ENCODE measurements at places on chromosomes 13 and 19. TPM values are rescaled to one million over a fixed set of nuclear protein-coding genes. Genes with fewer than 3 reads are reported as not detected.

DNA sequence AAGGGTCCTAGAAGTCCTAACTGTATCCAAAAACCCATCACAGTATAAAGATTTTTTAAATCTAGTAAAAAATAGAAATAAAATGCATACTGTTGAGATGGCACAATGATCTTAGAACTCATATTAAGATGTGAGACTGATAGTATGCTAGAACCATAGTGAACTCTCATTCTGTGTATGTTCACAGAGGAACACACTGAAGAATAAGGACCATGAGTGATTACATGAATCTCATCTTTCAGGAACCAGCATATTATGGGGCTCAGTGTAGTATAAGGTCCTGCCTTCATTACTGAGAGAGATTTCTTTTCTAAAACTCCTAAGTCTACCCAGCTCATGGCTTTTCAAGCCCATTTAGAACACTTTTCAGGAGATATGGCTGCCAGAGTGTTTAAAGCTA is 59.8 kb upstream of the RFC3 start:
- no peaks in the 10 kb centered on the region for H3K4me1 ChIP-seq
- H3K36me3 ChIP-seq, result no peaks in the 10 kb centered on the region
- no peak overlapping the region for H3K4me3 ChIP-seq
- DNase-seq, result no peak
- H3K27me3 ChIP-seq, result no peaks in the 10 kb centered on the region
- H3K27ac ChIP-seq, result no peak overlapping the region

DNA sequence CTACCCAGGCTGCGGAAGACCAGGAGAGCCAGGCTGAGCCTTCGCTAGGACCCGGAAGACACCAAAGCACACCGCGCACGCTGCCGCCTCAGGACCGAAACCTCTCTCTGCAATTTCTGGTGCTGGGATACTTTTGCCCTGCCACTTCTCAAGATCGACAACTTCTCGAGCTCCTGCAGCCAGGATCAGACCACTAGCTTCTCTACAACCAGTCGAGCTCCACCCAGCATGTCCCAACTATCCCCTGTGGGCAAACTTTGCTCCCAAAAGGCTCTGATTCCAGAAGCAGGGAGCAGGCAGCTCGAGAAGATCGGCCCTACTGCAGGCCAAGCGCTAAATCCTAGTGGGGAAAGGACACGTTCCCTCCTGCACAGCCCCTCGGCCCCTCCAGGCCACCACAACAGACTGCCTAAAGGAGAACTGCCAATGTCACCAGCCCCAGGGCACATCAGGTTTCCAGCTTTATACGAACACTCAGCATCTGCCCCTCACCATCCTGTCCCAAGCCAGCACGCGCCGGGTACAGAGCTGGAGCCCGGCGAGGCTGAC is 979 bp downstream of the AKAP8 start:
- peak overlapping the region; percentile 99 for H3K4me3 ChIP-seq
- H3K36me3 ChIP-seq, result peaks cover 4% of the 10 kb centered on the region
- H3K27ac ChIP-seq, result peak overlapping the region; percentile 98
- H3K4me1 ChIP-seq, result peaks cover 12% of the 10 kb centered on the region
- H3K27me3 ChIP-seq, result no peaks in the 10 kb centered on the region

GRCh38 chr19:46762245-46762890 is 16.1 kb upstream of the STRN4 start:
- peaks cover 2% of the 10 kb centered on the region for H3K36me3 ChIP-seq
- H3K27ac ChIP-seq, result no peak overlapping the region
- peaks cover 11% of the 10 kb centered on the region for H3K4me1 ChIP-seq
- H3K4me3 ChIP-seq, result no peak overlapping the region

GRCh38 chr13:94967183-94968039 is 255.1 kb upstream of the SOX21 start:
- H3K4me1 ChIP-seq, result no peaks in the 10 kb centered on the region
- peak; percentile 20 for DNase-seq
- peaks cover 28% of the 10 kb centered on the region for H3K27me3 ChIP-seq
- H3K36me3 ChIP-seq, result no peaks in the 10 kb centered on the region
- no peak overlapping the region for H3K27ac ChIP-seq

GRCh38 chr13:44971656-44972595 is 17.3 kb downstream of the NUFIP1 start:
- no peak for DNase-seq
- H3K36me3 ChIP-seq, result peaks cover 3% of the 10 kb centered on the region
- H3K4me1 ChIP-seq, result peaks cover 7% of the 10 kb centered on the region
- H3K4me3 ChIP-seq, result no peak overlapping the region
- H3K27me3 ChIP-seq, result no peaks in the 10 kb centered on the region

- H3K36me3 ChIP-seq, result no peaks in the 10 kb centered on the region
- no peaks in the 10 kb centered on the region for H3K27me3 ChIP-seq
- DNase-seq, result peak; percentile 74
- no peaks in the 10 kb centered on the region for H3K4me1 ChIP-seq
- no peak overlapping the region for H3K4me3 ChIP-seq
Observed at GRCh38 chr13:25478186-25478585, 106.4 kb downstream of the ATP8A2 start.

- H3K36me3 ChIP-seq, result no peaks in the 10 kb centered on the region
- H3K4me1 ChIP-seq, result no peaks in the 10 kb centered on the region
- no peak overlapping the region for H3K27ac ChIP-seq
- no peak overlapping the region for H3K4me3 ChIP-seq
- H3K27me3 ChIP-seq, result peaks cover 6% of the 10 kb centered on the region
Observed at GRCh38 chr19:39100500-39101166, 16.5 kb downstream of the ACP7 start.

GRCh38 chr13:64709079-64709478 is 2521.1 kb downstream of the PCDH9 start:
- no peaks in the 10 kb centered on the region for H3K27me3 ChIP-seq
- no peak overlapping the region for H3K27ac ChIP-seq
- no peaks in the 10 kb centered on the region for H3K36me3 ChIP-seq
- H3K4me1 ChIP-seq, result no peaks in the 10 kb centered on the region
- no peak for DNase-seq
- H3K4me3 ChIP-seq, result no peak overlapping the region

- no peak overlapping the region for H3K4me3 ChIP-seq
- DNase-seq, result no peak
- H3K4me1 ChIP-seq, result no peaks in the 10 kb centered on the region
- H3K27me3 ChIP-seq, result peaks cover 3% of the 10 kb centered on the region
- H3K36me3 ChIP-seq, result no peaks in the 10 kb centered on the region
Observed at GRCh38 chr19:38915329-38916321, 3.6 kb upstream of the CCER2 start.

DNA sequence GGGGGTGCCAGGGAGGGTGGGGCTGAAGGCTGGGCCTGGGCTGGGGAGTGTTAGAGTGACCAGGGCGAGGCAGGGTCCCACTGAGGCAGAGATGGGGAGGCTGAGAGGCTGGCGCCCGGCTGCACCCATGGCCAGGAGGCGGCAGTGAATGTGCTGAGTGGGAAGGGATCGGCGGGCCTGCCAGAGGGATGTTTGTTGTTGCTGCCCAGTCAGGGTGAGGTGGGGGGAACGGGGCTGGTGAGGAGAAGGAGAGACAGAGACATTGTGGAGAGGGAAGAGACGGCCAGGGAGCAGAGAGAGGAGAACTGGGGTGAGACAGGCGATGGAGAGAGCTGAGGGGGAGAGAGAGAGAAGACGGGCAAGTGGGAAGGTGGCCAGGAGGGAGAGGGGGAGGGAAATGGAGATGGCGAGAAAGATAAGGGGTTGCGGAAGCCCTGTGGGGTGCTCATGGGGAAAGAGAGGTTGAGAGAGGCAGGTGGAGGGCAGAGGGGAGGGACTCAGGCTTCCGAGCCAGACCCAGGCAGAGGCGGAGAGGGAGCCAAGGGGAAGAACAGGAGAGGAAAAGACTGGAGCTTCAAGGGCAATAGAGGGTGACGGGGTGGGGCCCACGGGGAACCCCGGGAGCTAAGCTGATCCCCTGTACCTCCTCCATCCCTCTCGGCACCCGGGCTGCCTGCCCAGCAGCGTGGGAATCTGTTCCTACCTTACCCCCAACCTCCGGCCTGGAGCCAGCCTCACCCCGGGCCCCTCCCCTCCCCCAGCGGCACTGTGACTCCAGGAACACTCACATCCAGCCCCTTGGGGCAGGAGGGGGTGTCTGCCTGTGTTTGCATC is 690 bp upstream of the B3GNT8 start:
- peaks cover 21% of the 10 kb centered on the region for H3K36me3 ChIP-seq
- H3K4me1 ChIP-seq, result peaks cover 9% of the 10 kb centered on the region
- peak overlapping the region; percentile 44 for H3K27ac ChIP-seq
- DNase-seq, result peak; percentile 27

DNA sequence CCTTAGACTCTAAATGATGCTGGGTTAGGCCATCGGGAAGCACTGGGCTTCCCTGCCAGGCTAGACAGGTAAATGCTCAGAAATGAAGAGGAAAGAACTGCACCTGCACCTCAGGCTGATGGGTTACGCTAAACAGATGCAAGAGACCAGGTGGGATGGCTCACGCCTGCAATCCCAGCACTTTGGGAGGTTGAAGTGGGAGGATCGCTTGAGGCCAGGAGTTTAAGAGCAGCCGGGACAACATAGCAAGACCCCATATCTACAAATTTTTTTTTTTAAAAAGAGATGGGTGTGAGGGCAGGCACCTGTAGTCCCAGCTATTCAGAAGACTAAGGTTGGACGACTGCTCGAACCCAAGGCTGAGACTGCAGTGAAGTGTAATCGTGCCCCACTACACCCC is 634.7 kb downstream of the UQCRFS1 start:
- no peaks in the 10 kb centered on the region for H3K36me3 ChIP-seq
- H3K27me3 ChIP-seq, result no peaks in the 10 kb centered on the region
- no peaks in the 10 kb centered on the region for H3K4me1 ChIP-seq
- no peak overlapping the region for H3K27ac ChIP-seq

GRCh38 chr13:50650592-50651504 is 192.6 kb downstream of the DLEU7 start:
- DNase-seq, result peak; percentile 71
- H3K27ac ChIP-seq, result no peak overlapping the region
- H3K4me1 ChIP-seq, result no peaks in the 10 kb centered on the region
- H3K4me3 ChIP-seq, result no peak overlapping the region

GRCh38 chr13:75931116-75931515 is 295.0 kb downstream of the LMO7 start:
- DNase-seq, result peak; percentile 61
- no peaks in the 10 kb centered on the region for H3K27me3 ChIP-seq
- H3K4me1 ChIP-seq, result no peaks in the 10 kb centered on the region
- H3K27ac ChIP-seq, result no peak overlapping the region
- H3K36me3 ChIP-seq, result no peaks in the 10 kb centered on the region

GRCh38 chr13:111488486-111489132 is 168.2 kb downstream of the TEX29 start:
- DNase-seq, result no peak
- no peak overlapping the region for H3K4me3 ChIP-seq
- no peaks in the 10 kb centered on the region for H3K36me3 ChIP-seq

DNA sequence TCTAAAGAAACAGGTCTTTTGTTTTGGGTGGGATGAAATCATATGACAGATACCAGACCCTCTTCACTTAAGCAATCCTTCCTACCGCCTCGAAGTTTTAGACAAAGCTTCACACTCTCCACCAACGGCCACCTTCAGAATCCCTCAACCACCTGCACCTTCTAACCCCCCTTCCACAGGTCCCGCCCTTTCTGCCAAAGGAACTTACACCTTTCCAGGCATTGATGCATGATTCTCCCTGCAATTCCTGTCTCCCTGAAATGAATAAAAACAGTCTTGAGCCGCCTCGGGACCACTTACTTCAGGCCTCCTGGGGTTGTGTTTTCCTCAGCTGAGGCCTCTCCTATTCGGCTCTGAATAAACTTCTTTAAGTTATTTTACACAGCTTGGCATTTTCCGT is 859 bp downstream of the ZNF433 start:
- no peaks in the 10 kb centered on the region for H3K27me3 ChIP-seq
- no peaks in the 10 kb centered on the region for H3K36me3 ChIP-seq
- H3K27ac ChIP-seq, result peak overlapping the region; percentile 94
- H3K4me1 ChIP-seq, result peaks cover 2% of the 10 kb centered on the region
- peak; percentile 19 for DNase-seq

DNA sequence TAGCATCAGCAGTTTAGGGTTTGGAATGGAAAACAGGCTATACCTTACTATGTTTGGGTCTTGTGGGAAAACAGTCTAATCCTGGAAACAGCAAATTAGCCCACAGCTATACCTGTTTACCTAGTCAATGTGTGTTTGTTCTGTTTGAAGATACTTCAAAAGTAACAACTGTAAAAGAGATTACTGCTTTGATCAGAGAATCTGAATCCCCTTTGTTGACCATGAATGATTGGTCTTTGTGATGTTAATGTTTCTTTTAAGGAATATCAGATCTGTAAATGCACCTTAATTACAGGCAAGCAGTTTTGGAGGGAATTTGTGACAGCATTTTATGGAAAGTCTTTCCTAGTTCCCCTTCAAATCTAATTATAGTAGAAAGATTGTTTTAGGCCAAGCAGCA is 20.7 kb upstream of the KLF5 start:
- DNase-seq, result no peak
- H3K27ac ChIP-seq, result no peak overlapping the region
- no peaks in the 10 kb centered on the region for H3K36me3 ChIP-seq
- no peaks in the 10 kb centered on the region for H3K4me1 ChIP-seq
- H3K4me3 ChIP-seq, result no peak overlapping the region

Gene KIR2DL4
- polyA plus RNA-seq, result not detected

Gene ZNF626
- 10.4 TPM for polyA plus RNA-seq

Gene ZNF579
- 4.2 TPM for polyA plus RNA-seq

Gene TMPRSS9
- polyA plus RNA-seq, result not detected

Gene PSG7
- polyA plus RNA-seq, result 1.1 TPM

Gene DAND5
- polyA plus RNA-seq, result 0.03 TPM

Measured in fibroblast of lung (primary cell).